ENCODE measurements at places on chromosomes 2 and 18. TPM values are rescaled to one million over a fixed set of nuclear protein-coding genes. Genes with fewer than 3 reads are reported as not detected.

The IL37 gene
- total RNA-seq = not detected

The ST8SIA5 gene
- total RNA-seq = not detected

The TBR1 gene
- total RNA-seq = not detected

The PDE11A gene
- total RNA-seq = under 0.01 TPM

The MAP3K2 gene
- 40.8 TPM for total RNA-seq

The SULT1C4 gene
- 0.56 TPM for total RNA-seq

The CHST10 gene
- 8.6 TPM for total RNA-seq

The NRP2 gene
- 9.2 TPM for total RNA-seq

The IWS1 gene
- total RNA-seq = 47.7 TPM

The STK17B gene
- 61.4 TPM for total RNA-seq

The OR6B3 gene
- not detected for total RNA-seq

The CYP26B1 gene
- total RNA-seq = 0.19 TPM

The IGFBP5 gene
- total RNA-seq = 386 TPM

The ZNF804A gene
- under 0.01 TPM for total RNA-seq

The DSG1 gene
- not detected for total RNA-seq

The IL36G gene
- total RNA-seq = not detected

The ORC4 gene
- 46.2 TPM for total RNA-seq

The ZEB2 gene
- total RNA-seq = 45.4 TPM

The ACKR3 gene
- 5.4 TPM for total RNA-seq

The GPAT2 gene
- 7.6 TPM for total RNA-seq

The RANBP2 gene
- total RNA-seq = 79.8 TPM

The HOXD3 gene
- 0.28 TPM for total RNA-seq

The PROKR1 gene
- not detected for total RNA-seq

All from regular cardiac myocyte (primary cell).